ENCODE measurements at places on chromosomes 11 and 22.
A peak's percentile ranks its signal among the peaks of the same experiment; 100 is the strongest.

DNA sequence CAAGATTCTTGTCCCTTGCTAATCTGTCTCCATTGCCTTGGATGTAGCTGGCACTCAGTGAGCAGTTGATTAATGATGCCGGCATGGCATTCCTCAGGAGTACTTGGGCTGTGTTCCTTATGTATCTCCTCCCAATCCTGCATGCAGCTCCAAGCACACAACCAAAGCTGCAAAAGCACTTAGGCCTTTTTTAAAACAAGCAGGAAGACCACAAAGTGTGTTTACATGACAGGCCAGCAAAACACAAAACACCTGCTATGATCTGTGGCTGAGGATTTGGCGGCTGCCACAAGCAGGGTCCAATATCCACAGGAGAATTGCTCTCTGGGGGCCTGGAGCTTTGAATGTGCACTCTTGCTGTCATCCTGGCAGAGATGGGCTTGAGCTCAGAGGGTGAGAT lies 8.9 kb downstream of the ABTB2 start:
- no peak for DNase-seq

DNA sequence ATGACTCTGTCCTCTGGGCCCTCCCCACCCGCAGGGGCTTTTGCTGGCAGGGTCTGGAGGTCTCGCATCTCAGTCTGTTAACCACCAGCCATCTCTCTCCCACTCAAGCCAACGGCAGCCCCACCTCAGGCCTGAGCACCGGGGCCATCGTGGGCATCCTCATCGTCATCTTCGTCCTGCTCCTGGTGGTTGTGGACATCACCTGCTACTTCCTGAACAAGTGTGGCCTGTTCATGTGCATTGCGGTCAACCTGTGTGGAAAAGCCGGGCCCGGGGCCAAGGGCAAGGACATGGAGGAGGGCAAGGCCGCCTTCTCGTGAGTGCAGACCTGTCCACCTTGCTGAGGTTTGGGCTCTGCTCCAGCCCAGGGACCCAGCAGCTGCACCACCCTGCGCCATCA lies 44.3 kb upstream of the TTC12 start:
- DNase-seq, result no peak

GRCh38 chr11:22677153-22677903 lies 10.9 kb downstream of the GAS2 start:
- DNase-seq, result no peak

- DNase-seq, result no peak
Observed at GRCh38 chr22:26979294-26979693, 321.9 kb downstream of the MIAT start.

DNA sequence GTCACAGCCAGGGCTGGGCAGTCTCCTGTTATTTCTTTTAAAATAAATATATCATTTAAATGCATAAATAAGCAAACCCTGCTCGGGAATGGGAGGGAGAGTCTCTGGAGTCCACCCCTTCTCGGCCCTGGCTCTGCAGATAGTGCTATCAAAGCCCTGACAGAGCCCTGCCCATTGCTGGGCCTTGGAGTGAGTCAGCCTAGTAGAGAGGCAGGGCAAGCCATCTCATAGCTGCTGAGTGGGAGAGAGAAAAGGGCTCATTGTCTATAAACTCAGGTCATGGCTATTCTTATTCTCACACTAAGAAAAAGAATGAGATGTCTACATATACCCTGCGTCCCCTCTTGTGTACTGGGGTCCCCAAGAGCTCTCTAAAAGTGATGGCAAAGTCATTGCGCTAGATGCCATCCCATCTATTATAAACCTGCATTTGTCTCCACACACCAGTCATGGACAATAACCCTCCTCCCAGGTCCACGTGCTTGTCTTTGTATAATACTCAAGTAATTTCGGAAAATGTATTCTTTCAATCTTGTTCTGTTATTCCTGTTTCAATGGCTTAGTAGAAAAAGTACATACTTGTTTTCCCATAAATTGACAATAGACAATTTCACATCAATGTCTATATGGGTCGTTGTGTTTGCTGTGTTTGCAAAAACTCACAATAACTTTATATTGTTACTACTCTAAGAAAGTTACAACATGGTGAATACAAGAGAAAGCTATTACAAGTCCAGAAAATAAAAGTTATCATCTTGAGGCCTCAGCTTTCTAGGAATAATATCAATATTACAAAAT lies 13.4 kb downstream of the OR51B4 start:
- DNase-seq, result no peak

DNA sequence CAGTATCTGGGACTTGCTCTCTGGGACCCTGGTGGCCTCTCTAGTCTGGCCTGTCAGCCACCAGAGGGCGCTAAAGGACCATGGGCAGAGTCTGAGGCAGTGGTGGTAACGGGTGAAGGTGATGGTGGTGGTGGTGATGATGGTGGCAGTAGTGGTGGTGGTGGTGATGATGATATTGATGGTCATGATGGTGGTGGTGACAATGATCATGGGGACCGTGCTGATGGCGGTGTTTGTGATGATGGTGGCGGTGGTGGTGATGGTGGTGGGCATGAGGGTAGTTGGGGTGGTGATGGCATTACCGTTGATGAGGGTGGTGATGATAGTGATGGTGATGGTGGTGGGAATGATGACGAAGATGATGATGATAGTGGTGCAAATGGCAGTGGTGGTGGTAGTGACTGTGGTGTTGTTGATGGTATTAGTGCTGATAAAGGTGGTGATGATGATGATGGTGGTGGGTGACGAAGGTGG lies 16.0 kb downstream of the TRPM5 start:
- peak; percentile 78 for DNase-seq

Measured in naive B cell (primary cell).